ENCODE measurements at places on chromosomes 11 and 22.

- DNase-seq, result peak; percentile 18
These were observed 575.5 kb downstream of the SOX6 start for GRCh38 chr11:15780837-15781236.

- peak; percentile 14 for DNase-seq
These were observed 13.4 kb upstream of the GRK2 start for GRCh38 chr11:67252831-67253239.

GRCh38 chr11:123707206-123707605 lies 34.3 kb downstream of the ZNF202 start:
- DNase-seq, result no peak

- DNase-seq, result no peak
These were observed 17.7 kb downstream of the TNKS1BP1 start for GRCh38 chr11:57306940-57307565.

DNA sequence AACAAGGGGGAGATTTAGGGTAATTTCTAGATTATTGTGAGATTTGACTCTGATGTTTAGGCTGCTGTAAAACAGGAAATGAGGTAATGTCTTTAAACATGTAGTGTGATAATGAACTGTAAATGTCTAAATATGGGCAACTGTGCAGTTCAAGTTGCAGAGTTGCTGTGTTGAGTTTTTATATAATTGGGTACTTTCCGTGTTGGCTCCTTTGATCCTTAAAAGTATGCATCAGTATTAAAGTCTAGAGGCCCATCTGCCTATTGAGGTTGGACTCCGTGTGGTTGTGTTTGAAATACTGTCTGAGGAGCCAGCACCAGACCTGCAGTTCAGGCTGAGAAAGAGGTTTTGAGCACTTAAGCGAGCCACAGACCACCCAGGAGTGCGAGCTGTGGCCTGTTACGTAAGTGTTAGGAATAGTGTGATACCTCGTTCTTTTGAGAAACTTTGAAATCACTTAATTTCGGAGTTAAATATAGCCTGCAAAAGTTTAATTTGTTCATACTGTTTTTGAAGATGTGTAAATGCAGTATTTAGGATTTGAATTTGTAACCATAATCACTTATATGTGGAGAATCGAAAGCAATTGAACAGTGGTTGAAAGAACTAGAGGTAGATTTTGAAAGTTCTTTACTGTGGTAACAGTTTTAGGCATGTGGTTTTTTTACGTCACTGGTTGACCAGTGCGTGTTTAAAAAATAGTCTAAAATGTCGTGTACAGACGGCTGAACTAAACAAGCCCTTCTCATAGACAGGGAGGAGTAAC lies 9.0 kb downstream of the FAM118A start:
- peak; percentile 68 for DNase-seq

- no peak for DNase-seq
These were observed 661 bp upstream of the PRG2 start for GRCh38 chr11:57391111-57391510.

GRCh38 chr22:30705710-30706651 lies 11.3 kb downstream of the OSBP2 start:
- peak; percentile 88 for DNase-seq

GRCh38 chr11:69075421-69076128 lies 26.8 kb downstream of the TPCN2 start:
- peak; percentile 100 for DNase-seq

DNA sequence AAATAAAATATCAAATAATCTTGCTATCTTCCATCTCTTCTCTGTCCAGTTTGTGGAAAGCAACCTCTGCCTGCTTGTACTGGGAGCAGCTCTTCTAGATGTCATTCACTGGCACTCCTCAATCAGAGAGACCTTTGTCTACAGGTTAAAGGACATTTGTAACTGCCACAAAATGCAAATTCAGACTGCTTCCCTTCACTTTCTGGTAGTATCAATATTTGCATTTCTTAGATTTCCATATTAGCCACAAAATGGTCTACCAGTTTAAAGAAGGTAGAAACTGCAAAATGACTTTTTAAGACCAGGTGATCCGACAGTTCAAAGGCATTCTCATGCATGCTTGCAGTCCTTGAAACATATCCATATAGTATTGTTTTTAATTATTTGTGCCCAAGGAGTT lies 51.7 kb upstream of the RCN1 start:
- DNase-seq, result no peak

- no peak for DNase-seq
These were observed 682.0 kb downstream of the OPCML start for GRCh38 chr11:132850266-132850665.

DNA sequence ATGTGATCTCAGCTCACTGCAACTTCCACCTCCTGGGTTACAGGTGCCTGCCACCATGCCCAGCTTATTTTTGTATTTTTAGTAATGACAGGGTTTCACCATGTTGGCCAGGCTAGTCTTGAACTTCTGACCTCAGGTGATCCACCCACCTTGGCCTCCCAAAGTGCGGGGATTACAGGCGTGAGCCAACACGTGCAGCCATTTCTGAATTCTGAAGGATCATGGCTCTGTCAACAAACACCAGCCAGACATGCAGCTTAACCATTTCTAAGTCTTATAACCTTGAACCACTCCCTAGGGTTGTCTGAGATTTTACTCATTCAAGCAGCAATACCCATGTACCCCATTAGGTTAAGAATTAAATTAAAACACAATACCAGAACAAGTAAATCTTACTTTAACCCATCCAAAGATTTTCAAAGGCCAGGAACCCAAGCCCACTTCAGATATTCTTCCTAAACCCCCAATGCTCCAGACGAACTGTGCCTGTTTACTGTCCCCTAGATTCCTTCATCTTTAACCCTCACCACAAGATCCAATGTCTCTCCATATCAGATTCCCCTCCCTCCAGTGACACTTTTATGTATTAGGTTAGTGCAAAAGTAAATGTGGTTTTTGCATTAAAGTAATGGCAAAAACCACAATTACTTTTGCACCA lies 4.0 kb downstream of the RPS13 start:
- no peak for DNase-seq

- DNase-seq, result no peak
These were observed 4.0 kb downstream of the PHOX2A start for GRCh38 chr11:72239849-72240460.

- peak; percentile 8 for DNase-seq
These were observed 34.2 kb downstream of the DNHD1 start for GRCh38 chr11:6531267-6531752.

- DNase-seq, result no peak
These were observed 3.6 kb upstream of the TSSK2 start for GRCh38 chr22:19127329-19128008.

DNA sequence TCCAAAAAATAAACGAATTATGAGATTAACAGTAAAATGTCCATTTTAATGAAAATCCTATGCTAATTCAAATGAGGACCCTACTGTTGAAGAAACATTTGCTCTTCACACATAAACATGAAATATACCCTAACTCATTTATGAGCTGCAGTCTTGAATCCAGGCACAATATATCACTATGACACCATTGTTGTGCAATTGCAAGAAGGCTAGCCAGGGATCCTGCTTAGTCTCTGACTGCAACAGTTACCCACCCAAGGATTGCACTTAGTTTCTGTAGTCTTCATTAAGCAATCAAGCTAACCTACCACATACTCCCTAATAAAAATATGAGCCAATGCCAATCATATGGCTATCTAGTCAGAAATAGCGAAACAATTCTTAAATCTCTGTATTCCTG lies 981.0 kb upstream of the FAT3 start:
- no peak for DNase-seq

DNA sequence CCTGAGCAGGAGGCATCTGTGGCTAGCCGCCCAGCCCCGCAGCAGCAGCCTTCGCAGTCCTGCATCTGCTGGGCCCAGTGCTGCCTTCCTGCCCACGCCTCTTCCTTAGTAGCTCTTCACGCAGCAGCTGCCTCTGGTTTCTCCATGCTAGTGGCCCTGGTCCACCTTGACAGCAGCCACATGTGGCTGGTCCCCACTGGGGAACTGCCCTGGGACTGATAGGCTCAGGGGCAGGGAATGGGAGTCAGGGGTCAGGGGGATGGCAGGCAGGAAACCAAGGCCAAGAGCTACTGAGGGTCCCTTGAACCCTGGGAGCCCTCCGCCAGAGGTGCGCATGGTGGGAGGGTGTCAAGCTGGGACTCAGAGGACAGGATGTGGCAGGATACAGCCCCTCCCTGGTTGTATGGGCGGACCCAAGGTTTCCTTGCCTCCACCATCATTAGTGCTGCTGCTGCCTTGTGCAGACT lies 99.4 kb upstream of the PITPNB start:
- DNase-seq, result no peak

DNA sequence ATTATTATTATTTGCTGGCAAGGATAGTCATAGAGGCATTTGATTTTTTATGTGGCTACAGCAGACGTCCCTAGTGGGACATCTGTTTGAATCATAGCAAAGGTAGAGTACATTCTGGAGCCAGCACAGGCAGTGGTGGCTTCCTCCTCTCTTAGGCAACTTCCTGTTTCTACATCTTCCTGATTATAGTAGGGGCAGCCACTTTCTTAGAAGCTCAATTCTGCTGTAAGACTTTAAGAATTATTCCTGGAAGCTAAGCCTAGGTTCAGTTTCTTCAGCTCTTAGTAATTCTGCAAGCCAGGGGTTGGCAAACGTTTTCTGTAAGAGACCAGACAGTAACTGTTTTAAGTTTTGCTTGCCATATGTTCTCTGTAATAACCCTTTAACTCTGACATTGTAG lies 129.3 kb upstream of the TENM4 start:
- no peak for DNase-seq

DNA sequence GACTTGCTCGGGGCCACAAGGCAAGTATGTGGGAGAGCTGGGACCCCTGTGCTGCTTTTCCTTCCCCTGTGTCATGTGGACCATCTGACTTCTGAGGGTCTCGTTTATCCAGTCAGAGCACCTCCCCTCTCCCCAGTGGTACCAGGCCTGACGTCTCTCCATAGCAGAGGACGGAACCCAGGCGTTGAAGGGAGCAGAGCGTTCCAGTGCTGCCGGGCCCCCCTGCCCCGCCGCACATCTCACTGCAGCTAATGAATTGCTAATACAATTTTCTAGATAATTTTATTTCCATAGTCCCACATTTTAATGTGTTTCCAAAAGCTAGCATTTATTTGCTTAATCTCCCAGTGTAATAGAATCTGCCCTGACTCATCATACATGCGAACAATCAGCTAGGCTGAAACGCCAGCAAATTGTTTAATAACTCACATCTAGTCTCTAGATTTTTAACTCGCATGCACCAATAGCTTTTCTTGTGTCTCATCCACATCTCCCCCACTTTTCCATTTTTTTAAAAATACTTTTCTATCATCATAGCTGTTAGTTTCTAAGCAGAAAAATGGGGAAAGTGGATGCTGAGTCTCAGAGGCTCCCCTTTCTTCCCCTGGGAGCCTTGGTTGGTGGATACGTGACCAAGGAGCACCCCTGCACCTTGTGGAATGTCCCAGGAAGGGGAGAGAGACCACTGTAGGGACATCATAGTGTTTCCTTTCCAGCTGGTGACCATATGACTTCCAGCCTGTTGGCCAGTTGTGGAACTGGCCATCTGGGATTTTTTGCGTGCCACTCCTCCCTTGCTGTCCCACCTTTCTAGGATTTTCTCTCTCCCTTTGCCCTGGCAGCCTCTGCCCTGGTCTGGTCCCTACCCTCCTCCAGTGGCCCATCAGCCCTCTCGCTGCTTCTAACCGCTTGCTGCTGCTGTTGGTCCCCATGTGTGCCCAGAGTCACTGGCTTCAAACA lies 58.6 kb upstream of the NNMT start:
- no peak for DNase-seq

- DNase-seq, result no peak
These were observed 36.1 kb downstream of the UBASH3B start for GRCh38 chr11:122691549-122692150.

DNA sequence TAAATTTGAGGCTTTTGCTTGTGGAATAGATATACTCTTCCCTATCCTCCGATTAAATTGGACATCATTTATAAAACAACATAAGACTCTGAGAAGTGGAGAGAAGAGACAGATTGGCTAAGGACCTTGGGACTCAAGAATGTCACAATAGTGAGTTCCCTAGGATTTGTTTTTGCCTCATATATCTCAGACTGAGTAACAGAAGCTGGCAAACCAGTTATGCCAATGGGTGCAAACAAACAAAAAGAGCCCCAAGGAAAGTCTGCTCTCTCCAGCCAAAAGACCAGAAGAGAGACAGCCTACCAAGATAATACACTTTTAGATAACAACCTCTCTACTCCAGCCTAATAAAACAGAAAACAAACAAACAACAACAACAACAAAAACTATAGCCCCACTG lies 28.9 kb downstream of the DEUP1 start:
- DNase-seq, result no peak

- no peak for DNase-seq
These were observed 64.6 kb downstream of the SOX6 start for GRCh38 chr11:16291729-16292128.

DNA sequence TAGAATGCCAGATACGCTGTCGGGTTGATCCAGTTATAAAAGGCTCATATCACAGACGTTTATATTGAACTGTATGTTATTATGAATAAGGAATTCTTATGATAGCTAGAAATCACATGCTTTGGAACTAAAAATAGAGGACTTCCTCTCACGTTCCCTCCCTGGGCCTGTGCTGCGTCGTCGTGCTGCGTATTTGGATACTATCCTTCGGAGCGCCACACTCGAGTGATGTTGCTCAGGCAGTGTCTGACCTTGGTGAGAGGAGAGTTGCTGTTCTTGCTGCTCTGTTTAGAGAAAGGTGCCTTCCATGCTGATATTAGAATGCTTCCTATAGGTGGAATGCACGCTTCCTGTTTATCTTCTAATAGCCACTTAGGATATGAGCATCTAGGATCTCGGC lies 20.2 kb upstream of the ST14 start:
- DNase-seq, result no peak

GRCh38 chr11:28903716-28904115 lies 795.5 kb downstream of the METTL15 start:
- no peak for DNase-seq

DNA sequence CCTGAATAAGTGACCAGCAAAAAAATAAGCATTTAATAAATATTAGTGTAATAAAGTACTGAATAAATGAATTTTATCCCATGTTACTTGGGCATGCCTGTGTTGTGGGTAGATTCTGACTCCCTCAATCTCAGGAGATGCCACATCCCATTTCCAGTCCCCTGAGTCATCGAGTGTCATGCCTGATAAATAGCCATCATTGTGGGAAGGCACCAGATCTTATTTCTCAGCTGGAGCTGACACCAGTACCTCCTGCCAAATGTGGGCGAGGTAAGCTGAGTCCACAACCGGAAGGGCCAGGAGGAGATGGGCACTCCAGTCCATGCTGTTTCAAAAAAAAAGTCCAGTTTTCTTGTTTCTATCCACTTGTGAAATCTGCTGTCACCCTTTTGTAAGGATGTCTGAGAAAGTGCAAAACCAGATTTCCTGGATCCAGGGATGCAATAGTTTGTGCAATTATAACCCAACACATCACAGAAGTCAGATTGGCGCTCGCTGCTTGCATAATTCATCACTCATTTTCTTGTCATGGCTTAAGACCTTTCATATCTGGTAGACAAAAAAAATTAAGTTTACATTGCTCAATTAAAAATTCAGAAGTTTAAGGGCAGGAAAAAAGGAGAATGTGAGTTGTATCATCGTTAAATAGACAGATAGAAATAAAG lies 311.6 kb downstream of the MIAT start:
- DNase-seq, result peak; percentile 66

- peak; percentile 72 for DNase-seq
These were observed 1.3 kb upstream of the PATZ1 start for GRCh38 chr22:31347251-31348008.

- peak; percentile 31 for DNase-seq
These were observed 22.3 kb upstream of the TESMIN start for GRCh38 chr11:68773521-68774193.

- DNase-seq, result no peak
These were observed 7.8 kb downstream of the WT1 start for GRCh38 chr11:32427616-32427934.

GRCh38 chr11:97110376-97110775 lies 720.6 kb downstream of the JRKL start:
- no peak for DNase-seq

GRCh38 chr11:15878756-15879155 lies 477.6 kb downstream of the SOX6 start:
- no peak for DNase-seq

Measured in astrocyte (in vitro differentiated cells and primary cell).